ENCODE measurements at places on chromosomes 3 and 15.

- no peak for DNase-seq
These were observed 189.4 kb downstream of the TBC1D5 start for GRCh38 chr3:17553080-17553479.

GRCh38 chr3:157147099-157147803, 12.7 kb downstream of the CCNL1 start:
- no peak for DNase-seq

DNA sequence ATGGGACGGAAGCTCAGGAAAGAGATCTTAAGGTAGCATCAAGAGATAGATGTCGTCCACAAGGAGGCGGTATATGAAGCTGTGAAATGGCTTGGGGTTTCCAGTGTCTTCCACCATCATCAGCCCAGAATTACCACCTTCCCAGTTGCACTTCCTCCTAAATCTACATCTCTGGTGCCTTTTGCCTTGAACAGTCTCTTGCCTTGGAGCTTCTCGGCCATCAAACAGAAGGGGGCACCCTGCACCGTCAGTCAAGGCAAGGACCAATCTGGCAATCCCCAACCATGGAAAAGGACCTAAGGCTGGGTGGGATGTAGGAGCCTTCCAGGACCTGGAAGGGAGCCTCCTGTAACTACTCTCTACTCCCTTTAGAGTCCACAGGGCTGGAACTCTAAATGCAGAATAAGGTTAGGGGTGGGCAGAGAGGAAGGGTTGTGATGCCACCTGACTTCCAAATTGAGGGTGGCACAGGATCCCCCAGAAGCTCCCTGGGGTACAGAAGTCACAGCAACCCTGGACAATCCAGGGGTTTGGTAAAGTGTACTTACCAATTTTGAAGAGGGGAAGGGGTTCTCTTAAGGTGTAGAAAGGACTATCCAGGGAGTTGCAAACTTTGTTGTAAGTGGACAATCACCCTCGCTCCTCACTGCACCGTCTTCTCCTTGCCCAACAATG, 1.0 kb upstream of the RYR3 start:
- DNase-seq = no peak

- DNase-seq = no peak
These were observed 60.2 kb downstream of the NUP210 start for GRCh38 chr3:13359916-13360315.

- no peak for DNase-seq
These were observed 41.3 kb downstream of the TXNRD3 start for GRCh38 chr3:126613479-126614188.

DNA sequence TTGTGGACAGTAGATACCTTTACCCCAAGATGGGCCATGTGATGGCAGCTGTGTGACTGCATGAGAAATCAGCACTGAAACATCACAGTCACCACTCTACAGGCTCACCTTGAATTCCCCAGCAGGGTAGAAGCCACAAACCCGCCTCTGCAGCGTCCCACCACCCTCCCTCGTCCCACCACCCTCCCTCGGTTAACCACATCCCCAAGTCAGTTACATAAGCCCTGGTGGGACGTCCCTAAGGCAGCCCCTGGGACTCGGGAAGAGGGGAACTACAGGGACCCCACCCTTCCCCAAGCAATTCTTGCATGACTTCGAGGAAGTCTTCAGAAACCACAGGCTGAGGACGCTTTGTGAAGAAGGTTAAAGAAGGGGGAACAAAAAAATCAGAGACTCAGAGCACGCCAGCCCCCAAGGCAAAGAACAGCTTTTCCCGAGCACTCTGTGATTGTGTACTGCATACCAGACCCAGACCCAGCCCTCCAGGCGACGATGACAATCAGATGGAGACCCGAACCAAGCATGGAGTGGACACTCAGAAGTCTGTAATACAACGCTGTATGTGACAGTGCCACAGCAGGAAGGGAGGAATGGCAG, 60.5 kb downstream of the SH3BP5 start:
- DNase-seq = no peak

DNA sequence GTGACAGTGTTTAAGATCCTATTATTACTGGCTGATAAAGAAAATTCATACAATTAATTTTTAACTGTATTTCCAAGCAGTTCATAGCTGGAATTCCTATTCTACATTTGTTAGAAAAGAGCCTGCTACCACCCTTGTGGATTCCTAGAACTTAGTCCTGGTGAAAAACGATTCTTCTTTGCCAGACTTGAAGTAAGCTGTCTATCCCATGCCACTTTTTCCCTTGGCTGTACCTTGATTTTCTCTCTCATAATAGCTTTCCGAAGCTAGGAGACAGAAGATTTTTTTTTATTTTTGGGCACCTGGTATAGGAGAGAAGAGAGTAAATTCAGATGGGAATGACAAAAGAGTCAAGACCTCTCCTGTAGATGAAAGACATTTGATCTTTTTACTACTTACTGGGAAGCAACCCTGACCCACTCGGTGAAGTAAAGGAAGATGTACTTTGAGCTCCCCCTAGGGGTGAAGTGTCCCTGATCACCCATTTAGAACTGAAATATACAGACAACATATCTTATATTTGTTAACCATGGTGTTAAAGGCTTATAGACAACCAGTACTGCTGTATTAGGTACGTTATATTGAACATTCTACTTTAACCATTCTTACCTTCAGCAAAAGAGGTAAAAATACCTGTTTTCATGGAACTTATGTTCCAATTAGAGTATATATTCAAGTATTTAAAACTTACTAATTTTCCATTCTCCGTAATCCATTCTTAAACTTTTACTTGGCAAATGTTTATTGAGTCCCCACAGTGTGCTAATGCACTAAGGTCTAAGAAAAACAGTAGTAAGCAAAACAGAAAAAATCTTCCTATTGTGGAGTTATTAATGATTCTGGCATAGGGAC, 36.2 kb upstream of the C3orf38 start:
- DNase-seq = peak; percentile 17

DNA sequence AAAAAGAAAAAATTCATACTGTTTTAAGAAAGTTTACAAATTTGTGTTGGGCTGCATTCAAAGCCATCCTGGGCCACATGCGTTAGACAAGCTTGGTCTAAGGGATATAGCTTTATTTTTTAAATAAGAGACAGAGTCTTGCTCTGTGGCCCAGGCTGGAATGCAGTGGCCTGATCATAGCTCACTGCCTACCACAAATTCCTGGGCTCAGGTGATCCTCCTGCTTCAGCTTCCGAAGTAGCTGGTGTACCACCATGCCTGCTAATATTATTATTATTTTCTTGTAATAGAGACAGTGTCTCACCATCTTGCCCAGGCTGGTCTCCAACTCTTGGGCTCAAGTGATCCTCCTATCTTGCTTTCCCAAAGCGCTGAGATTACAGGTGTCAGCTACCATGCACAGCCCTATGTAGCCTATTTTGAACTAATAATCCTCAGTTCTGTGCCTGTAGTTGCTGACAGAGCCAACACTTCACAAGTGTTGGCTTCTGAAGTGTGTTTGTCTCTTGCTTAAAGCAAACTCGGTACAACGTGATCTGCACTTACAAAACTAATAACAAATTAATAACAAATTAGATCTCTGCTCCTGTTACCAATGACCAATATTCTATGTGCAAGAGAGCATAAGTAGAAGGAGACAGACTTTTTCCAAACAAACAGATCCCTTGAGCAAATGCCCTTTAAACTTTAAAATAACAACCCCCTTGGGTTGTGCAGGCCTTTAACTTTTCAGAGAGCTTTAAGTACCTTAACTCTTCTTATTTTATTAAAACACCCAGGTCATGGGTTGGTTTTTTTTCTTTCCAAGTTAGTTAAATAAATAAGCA, 135.2 kb downstream of the VGLL4 start:
- no peak for DNase-seq

GRCh38 chr15:83462953-83463433, 15.9 kb downstream of the SH3GL3 start:
- no peak for DNase-seq

DNA sequence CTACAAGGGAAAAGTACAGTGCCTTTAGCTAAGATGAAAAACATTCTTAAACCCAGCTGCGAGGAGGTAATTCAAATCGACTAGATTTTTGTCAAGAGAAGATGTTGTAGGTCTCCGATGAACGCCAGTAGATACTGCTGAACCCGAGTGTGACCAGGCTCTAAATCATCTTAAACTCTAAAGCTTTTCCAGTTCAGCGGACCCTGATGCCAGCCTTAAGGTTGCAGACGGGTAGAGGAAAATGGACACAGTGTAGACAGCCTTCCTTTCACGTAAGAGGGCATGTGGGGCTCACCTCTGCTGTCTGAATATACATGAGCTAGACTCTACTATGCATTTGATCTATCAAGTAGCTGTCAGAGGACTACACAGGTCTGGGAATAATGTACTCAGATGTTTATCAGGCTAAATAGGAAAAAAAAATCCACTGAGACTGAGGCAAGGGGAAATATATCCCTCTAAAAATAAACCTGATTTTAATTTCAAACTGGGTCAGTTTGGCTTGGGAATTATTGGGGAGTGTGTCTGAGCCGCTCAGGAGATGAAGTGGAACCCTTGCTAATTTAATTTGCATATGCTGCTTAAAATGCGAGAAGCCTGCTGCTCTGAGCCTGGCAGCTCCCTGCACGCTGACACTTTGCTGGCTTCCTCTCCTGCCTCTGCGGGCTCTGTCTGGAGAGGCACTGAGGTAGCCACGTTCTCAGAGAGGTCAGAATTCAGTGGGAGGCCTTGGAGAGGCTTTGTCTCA, 151.9 kb downstream of the CADPS start:
- DNase-seq = no peak

Measured in hepatic stellate cell (primary cell).